ENCODE measurements at places on chromosomes 12 and 14.

GRCh38 chr14:64520699-64521098 lies 16.1 kb downstream of the ZBTB1 start:
- DNase-seq = no peak

- DNase-seq = no peak
Measured at GRCh38 chr14:72999316-72999715, 27.6 kb downstream of the ZFYVE1 start.

DNA sequence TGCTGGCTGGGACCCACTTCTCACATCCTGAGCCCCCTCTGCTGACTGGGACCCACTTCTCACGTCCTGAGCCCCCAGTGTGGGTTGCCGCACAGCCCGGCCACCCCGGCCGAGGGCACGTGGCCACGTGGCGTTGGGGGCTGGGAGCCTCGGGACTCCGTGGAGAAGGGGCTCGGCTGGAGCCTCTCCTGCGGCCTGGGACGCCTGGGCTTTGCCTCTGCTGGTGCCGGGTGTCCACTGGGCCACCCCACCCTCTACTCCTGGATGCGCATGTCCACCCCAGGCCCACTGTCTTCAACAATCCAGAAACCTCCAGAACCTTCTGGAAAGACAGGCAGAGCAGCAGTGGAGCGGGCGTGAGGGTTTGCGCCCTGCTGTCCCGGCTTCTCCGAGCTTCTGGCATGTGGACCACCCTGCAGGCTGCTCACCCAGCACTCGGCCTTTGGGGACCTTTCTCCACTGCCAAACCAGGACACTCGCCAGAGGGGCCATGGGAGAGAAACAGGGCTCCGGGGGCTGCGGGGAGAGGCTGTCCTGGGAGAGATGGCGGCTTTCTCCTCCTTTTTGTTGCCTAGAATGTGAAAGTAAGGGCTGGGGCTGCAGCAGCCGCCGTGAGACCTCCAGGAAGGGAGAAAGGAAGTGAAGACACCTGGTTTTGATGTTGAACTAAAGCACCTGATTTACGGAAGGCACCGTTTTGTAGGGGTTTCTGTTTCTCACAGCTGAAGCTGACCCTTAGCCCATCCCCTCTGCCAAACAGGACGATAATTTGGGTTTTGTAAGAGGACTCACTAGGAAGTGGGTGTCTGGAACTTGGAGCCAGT lies 30.0 kb downstream of the NOC4L start:
- DNase-seq = no peak

DNA sequence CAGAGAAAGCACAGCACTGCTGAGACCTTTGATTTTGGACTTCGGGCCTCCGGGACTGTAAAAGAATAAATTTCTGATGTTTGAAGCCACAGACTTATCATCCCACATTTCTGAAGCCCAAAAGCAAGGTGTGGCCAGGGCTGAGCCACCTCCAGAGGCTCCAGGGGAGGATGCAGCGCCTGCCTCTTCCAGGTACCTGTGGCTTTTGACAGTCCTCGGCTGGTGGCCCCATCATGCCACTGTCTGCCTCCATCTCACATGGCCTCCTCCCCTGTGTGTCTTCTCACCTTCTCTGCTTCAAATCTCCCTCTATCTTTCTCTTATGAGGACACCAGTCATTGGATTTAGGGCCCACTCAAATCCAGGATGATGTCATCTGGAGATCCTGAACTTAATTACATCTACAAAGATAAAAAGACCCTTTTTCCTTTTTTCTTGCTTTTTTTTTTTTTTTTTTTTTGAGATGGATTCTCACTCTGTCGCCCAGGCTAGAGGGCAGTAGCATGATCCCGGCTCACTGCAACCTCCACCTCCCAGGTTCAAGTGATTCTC lies 15.4 kb downstream of the GSC start:
- no peak for DNase-seq

DNA sequence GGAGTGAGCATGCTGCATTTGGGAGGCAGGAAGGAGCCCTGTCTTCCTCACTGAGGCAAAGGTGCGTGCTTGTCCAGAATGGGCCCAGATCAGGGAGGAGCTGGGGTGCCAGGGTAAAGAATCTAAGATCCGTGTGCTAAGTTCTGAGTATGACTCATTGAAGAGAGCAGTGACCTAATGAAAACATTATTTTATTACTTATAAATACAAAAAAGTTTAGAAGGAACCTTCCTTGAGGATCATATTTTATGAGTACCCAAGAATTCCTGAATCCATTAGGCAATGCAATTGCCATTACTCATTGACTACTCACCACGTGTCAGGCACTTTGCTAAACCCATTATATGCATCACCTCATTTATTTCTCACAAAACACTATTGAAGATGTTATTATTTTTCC lies 264.7 kb downstream of the EGLN3 start:
- DNase-seq = no peak

DNA sequence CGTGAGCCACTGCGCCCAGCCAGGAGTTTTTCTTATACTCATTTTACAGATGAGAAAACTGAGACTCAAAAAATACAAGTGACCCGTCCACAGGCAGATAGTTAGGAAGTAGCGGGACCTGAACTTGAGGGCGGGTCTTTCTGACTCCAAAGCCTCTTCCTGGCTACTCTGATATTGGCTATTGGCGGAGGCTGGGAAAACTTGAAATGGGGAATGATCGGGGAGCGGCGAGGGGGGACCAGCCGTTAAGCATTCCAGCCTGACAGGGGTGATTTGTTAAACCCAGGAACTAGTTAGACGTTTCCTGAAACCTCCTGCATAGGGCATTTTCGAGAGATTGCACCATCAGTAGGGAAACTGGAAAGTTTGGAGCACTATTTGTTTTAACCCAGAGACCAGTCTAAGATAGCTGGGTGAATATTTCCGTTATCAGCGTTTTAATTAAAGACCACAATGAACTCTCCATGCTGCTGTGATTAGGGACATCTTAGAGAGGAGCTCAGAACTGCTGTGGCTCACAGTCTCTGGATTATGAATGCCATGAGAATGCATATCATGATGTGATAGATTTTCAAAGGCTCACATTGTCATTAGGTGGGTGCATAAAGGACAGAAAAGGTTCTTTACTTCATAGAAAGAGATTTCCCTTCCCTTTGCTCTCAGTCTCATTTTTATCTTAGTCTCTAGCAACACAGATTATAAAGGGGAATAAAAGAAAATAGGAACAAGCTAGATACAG lies 2.5 kb downstream of the NR1H4 start:
- no peak for DNase-seq

DNA sequence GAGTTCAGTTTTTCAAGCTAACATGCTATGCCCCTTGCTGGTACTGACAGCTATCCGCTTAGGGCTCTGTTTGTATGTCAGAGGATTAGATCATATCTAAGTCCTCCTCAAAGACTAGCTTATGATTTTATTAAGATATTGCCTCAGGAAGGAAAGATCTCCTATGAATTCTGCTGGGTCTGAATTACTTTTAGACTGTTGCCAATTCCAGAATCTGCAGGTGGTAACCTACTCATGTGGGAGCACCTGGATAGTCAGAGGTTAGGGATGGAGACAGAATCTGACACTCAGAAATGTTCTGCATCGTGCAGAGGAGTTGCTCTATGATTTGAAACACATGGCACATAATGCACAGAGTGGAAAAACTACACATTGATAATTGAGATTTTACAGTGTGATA lies 843.4 kb downstream of the SLC6A15 start:
- no peak for DNase-seq

GRCh38 chr12:121117226-121117777 lies 15.4 kb upstream of the P2RX7 start:
- DNase-seq = no peak

GRCh38 chr14:100706200-100706599 lies 20.5 kb upstream of the DLK1 start:
- DNase-seq = no peak

- DNase-seq = peak; percentile 30
Measured at GRCh38 chr14:75578102-75578785, at the start of gene FLVCR2. TSS of gene FLVCR2 (plus strand) at chr14:75578620. CDS start at chr14:75578973, 353 bp downstream.

DNA sequence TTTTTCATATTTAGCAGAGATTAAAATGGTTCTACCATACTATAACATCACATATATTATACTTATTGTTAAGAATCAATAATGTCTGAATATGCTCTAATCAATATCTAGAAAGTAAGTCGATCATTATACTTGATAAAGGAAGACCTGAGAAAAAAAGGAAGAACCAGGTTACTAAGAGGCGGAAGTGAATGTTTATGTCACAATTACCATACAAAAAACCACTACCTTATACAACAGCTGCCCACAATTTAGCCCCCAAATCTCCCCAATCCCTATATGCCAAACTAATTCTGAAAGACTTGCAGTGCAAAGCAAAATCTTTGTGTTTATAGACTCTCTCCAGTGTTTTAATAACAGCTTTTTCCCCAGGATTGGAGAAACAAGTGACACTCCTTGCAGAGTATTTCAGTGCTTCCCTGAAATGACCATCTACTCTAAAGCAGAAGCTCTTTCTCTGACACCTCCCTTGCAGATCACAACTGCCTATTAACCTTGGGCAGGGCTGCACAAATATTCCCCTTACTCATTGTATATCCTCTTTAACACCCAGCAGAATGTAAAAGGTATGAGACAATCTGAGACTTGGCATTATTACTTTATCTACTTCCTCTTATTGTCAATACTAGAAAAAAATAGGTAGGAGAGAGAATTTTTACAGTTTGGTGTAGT lies 12.7 kb upstream of the SLC2A3 start:
- DNase-seq = no peak

GRCh38 chr14:80979951-80980350 lies 24.5 kb downstream of the TSHR start:
- DNase-seq = no peak
